Caco-2 (cell line): ENCODE measurements at places on chromosomes 7 and 10.
A peak's percentile ranks its signal among the peaks of the same experiment; 100 is the strongest.

DNA sequence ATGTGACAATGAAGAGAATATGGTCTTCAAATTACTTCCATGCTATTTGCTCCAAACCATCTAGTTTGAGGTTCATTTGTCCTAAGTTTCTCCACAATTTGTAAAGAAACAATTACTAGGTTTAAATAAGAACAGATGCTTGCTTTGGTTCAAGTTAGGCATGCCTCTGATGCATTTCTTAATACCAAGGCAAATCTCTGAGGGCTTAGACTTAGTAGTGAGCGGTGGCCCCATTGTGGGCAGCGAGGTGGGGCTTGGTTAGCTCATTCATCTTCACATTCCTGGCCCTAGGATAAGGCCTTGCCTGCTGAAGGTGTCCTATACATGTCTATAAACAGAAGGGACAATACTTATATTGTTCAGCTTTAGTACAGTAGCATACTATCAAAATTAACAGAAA, 52.4 kb upstream of the RHEB start:
- H3K36me3 ChIP-seq: no peaks in the 10 kb centered on the region
- H3K4me1 ChIP-seq: no peaks in the 10 kb centered on the region
- H3K27me3 ChIP-seq: no peaks in the 10 kb centered on the region
- H3K4me3 ChIP-seq: no peak overlapping the region
- H3K27ac ChIP-seq: no peak overlapping the region

DNA sequence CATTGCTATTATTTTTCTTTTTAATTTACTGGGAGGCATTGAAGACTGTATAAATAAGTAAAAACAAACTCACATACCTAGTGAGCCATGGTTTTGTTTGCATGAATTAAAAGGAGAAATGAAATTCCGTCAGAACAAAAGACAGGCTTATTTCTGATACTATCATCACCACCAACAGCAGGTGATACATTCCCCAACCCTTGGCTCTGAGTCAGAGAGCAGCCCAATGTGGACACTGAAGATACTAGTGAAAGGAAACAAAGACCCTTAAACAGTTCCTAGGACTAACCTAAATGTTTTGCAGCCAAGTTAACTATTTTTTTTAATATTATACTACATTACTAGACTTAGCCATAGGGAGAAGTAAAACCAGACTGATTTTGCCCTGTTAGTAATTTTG, 31.6 kb downstream of the CHRM2 start:
- no peak for DNase-seq
- H3K4me3 ChIP-seq: no peak overlapping the region
- no peaks in the 10 kb centered on the region for H3K4me1 ChIP-seq
- H3K27me3 ChIP-seq: no peaks in the 10 kb centered on the region
- no peak overlapping the region for H3K27ac ChIP-seq

DNA sequence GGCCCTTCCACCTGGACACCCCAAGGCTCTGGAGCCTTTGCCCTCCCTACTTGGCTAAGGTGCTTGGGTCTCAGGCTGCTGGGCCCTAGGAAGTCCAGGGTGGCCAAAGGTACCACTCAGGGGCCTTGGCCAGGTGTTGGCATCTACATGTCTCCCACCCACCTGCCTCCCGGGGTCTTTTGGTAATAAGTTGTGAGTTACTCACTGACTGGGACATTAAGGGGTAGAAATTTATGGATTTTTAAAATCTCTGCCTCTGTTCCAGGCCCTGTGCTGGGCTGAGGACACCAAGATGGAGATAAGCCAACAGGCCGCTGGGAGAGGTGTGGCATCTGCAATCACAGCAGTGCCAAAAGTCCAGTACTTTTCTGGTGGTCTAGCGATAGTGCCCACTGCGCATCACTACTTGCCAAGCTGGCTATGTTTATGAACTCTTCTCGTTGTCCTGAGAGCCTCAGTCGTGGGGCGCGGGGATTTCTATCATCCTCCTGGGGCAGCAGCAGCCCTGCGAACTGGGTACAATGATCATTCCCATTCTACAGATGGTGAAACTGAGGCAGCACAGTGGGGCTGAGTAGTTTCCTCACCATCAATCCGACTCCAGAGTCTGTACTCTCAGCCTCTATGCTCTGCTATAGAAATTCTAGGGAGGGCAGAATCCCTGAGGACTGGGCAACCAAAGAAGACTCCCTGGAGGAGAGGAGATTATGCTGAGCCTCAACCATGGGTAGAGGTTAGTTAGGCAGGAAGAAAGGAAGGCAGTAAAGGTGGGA, 36.2 kb downstream of the TBATA start:
- H3K4me3 ChIP-seq: no peak overlapping the region
- no peaks in the 10 kb centered on the region for H3K36me3 ChIP-seq
- no peaks in the 10 kb centered on the region for H3K27me3 ChIP-seq
- H3K4me1 ChIP-seq: no peaks in the 10 kb centered on the region
- no peak overlapping the region for H3K27ac ChIP-seq

- no peak for DNase-seq
- no peak overlapping the region for H3K27ac ChIP-seq
- no peaks in the 10 kb centered on the region for H3K27me3 ChIP-seq
These were observed 417.5 kb upstream of the MGMT start for GRCh38 chr10:129049501-129049900.

DNA sequence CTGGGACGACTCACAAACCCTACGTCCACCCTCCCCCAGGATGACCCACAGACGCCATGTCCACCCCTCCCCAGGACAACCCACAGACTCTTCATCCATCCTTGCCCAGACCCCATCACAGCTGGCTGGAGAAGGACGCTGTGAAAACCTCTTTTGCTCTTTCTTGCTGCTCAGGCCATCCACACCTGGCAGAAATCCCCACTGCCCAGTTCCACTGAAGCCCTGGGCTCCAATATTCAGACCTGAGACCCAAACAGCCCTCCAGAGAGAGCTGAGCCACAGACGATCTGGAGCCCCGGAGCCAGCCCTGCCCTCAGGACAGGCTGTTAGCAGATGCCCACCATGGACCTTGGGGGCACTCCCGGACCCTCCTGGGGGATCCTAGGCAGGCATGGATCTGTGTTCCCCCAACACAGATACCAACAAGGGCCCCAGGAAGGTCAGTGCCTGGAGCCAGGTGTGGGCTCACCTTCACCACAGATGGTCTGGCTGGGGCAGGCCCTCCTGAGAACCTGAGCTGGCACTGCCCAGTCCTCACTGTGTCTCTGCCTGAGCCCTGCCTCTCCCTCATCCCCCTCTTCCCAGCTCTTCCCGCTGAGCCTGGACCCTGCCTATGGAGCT, 226.2 kb downstream of the PTPRN2 start:
- no peaks in the 10 kb centered on the region for H3K4me1 ChIP-seq
- H3K27ac ChIP-seq: no peak overlapping the region
- H3K27me3 ChIP-seq: no peaks in the 10 kb centered on the region
- no peak overlapping the region for H3K4me3 ChIP-seq

DNA sequence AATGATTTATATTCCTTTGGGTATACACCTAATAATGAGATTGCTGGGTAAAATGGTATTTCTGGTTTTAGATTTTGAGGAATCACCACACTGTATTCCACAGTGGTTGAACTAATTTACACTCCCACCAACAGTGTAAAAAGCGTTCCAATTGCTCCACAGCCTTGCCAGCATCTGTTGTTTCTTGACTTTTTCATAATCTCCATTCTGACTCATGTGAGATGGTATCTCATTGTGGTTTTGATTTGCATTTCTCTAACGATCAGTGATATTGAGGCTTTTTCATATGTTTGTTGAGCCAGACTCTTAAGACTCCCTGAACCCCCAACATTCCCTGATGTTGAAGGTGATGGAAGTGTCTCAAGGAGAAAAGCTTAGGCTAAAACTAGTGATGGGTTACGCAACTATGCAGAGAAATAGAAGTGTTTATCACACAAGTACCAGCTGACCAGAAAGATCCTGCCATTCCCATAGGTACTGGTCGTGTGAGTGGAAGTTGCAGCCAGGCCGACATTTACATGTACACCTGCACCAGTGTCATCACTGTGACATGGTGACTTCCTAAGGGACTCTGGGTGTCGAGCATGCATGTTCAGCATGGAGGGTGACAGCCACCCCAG, 711.2 kb upstream of the NRP1 start:
- H3K4me3 ChIP-seq: no peak overlapping the region
- no peaks in the 10 kb centered on the region for H3K36me3 ChIP-seq
- H3K27ac ChIP-seq: no peak overlapping the region
- DNase-seq: no peak

DNA sequence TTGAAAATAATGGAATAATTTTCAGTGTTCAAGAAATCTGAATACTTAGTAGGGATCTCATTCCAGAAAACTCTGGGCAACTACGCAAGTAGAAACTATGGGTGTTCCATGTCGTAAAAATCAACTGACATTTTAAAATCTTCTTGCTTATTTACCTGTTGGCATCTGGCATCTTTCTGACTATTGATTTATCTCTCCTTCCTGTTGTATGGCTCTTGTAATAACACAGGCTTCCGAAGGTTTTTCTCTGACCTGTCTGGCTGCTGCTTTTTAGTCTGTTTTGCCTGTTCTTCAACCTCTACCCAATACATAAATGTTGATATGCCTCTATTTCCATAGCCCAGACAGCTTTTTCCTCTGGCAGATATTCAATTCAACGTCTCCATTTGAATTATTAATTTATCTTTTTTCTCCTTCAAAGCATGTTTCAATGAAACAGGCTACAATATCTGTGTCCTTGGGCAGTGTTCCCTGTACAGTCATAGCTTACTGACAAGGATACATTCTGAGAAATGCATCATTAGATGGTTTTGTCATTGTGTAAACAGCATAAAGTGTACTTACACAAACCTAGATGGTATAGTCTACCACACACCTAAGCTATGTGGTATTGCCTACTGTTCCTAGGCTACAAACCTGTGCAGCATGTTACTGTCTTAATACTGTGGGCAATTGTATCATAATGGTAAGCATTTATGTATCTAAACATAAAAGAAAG, 105.9 kb upstream of the ETV1 start:
- no peaks in the 10 kb centered on the region for H3K27me3 ChIP-seq
- no peak for DNase-seq
- no peak overlapping the region for H3K4me3 ChIP-seq
- H3K4me1 ChIP-seq: no peaks in the 10 kb centered on the region

DNA sequence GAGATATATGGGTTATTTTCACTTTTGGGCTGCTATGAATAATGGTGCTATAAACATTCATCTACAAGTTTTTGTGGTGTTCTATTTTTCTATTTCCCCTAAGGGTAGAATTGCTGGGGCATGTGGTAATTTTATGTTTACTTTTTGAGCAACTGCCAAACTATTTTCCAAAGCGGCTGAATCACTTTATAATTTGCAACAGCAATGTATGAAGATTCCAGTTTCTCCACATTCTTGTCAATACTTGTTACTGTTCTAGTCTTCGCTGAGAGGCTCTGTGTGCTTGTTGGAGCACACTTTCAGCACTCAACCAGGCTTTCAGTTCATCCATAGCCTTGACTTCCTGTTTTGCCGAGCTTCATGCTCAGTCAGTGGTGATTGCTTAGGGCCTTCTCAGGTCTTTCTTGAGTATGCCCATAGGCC, 39.0 kb downstream of the ADK start:
- peak; percentile 55 for DNase-seq
- H3K4me3 ChIP-seq: no peak overlapping the region
- H3K4me1 ChIP-seq: peaks cover 15% of the 10 kb centered on the region
- H3K27me3 ChIP-seq: no peaks in the 10 kb centered on the region
- no peaks in the 10 kb centered on the region; the same call in 1 of the 2 replicates for H3K36me3 ChIP-seq

- H3K4me3 ChIP-seq: no peak overlapping the region
- no peaks in the 10 kb centered on the region for H3K36me3 ChIP-seq
- H3K4me1 ChIP-seq: peaks cover 7% of the 10 kb centered on the region
- no peak overlapping the region for H3K27ac ChIP-seq
- DNase-seq: no peak
These were observed 16.7 kb upstream of the CLIP2 start for GRCh38 chr7:74272305-74273038.

DNA sequence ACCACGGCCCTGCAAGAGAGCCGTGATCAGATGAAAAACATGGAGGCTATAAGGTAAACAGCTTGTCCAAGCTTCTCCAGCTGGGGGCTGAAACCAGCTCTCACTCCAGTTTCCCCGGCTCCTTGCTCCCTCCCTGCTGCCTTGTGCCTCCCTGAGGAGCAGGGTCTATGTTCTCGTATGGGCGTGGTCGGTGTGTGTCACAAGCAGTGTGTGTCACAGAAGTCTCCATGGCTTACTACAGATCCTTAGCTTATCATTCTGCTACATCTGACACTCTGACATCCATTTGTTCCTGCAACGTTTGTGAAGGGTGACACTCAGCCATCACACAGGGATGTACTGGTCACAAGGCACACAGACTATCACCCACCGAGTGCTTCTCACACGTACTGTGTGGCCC, 54.6 kb downstream of the CSGALNACT2 start:
- H3K4me3 ChIP-seq: no peak overlapping the region
- H3K36me3 ChIP-seq: no peaks in the 10 kb centered on the region
- H3K4me1 ChIP-seq: no peaks in the 10 kb centered on the region
- DNase-seq: no peak
- H3K27me3 ChIP-seq: no peaks in the 10 kb centered on the region
- no peak overlapping the region for H3K27ac ChIP-seq

DNA sequence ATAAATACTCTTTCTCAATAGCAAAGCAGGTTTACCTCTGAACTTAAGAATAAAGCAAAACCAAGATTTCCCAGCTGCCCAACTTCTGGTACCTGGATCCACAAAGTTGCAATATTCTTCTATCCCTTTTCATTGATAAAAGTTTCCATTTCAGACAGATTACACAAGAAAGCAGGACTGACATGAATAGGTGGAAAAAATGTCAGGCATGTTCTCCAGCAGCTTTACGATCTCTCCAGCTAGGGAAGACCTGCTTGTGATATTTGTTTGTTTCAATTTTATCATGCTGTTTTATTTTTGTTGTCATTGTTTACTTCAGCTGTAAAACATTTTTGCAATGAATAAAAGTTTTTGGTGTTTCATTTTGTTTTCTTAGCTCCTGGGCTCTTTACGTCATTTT, 9.0 kb downstream of the RGS10 start:
- DNase-seq: peak; percentile 22
- H3K27me3 ChIP-seq: no peaks in the 10 kb centered on the region
- no peak overlapping the region for H3K4me3 ChIP-seq
- H3K27ac ChIP-seq: no peak overlapping the region

- DNase-seq: no peak
- H3K4me3 ChIP-seq: no peak overlapping the region
- no peaks in the 10 kb centered on the region; the same call in 1 of the 2 replicates for H3K27me3 ChIP-seq
- no peaks in the 10 kb centered on the region for H3K36me3 ChIP-seq
- no peak overlapping the region for H3K27ac ChIP-seq
These were observed 7.1 kb downstream of the SHH start for GRCh38 chr7:155804897-155805825.

GRCh38 chr7:134366481-134366880, 49.8 kb upstream of the SLC35B4 start:
- peaks cover 4% of the 10 kb centered on the region; the same call in 1 of the 2 replicates for H3K4me1 ChIP-seq
- DNase-seq: no peak
- no peaks in the 10 kb centered on the region for H3K27me3 ChIP-seq
- H3K4me3 ChIP-seq: no peak overlapping the region

- no peak overlapping the region for H3K4me3 ChIP-seq
- H3K27me3 ChIP-seq: no peaks in the 10 kb centered on the region
- no peak overlapping the region for H3K27ac ChIP-seq
These were observed 128.1 kb upstream of the UNC5B start for GRCh38 chr10:71084061-71084817.

GRCh38 chr10:116216676-116217075, 56.3 kb downstream of the GFRA1 start:
- no peak for DNase-seq
- H3K36me3 ChIP-seq: no peaks in the 10 kb centered on the region
- H3K4me3 ChIP-seq: no peak overlapping the region
- H3K27ac ChIP-seq: no peak overlapping the region
- H3K4me1 ChIP-seq: no peaks in the 10 kb centered on the region
